CD4-positive, alpha-beta T cell treated with Interferon gamma for 1 hour (primary cell): ENCODE measurements at places on chromosomes 6 and 20.

DNA sequence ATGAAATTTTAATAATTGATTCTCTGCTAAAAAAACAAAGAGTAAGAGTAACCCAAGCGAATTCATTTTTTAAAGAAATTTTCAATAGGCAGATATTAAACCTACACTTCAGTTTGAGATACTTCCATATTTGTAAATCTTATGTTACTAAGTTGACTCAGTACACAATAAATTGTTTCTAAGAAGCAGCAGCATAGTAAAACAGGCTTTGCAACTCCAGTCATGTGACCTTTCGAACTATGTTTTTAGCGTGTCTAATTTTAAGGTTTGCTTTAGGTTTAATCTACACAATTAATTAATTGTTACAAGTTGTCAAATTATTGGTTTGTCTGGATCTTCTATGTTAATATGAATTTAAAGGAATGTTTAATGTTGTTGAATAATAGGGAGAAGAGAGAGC, 708.9 kb upstream of the CITED2 start:
- DNase-seq = no peak

- DNase-seq = no peak
These were observed 903.9 kb upstream of the MAP3K7 start for GRCh38 chr6:91490671-91491301.

- no peak for DNase-seq
These were observed 148.7 kb downstream of the DOK5 start for GRCh38 chr20:54623991-54624569.

- DNase-seq = no peak
These were observed 17.9 kb downstream of the RPF2 start for GRCh38 chr6:110999634-111000270.
